ENCODE measurements at places on chromosomes 5 and 9.

- DNase-seq = no peak
Observed at GRCh38 chr5:115194676-115195075, 25.0 kb upstream of the TRIM36 start.

DNA sequence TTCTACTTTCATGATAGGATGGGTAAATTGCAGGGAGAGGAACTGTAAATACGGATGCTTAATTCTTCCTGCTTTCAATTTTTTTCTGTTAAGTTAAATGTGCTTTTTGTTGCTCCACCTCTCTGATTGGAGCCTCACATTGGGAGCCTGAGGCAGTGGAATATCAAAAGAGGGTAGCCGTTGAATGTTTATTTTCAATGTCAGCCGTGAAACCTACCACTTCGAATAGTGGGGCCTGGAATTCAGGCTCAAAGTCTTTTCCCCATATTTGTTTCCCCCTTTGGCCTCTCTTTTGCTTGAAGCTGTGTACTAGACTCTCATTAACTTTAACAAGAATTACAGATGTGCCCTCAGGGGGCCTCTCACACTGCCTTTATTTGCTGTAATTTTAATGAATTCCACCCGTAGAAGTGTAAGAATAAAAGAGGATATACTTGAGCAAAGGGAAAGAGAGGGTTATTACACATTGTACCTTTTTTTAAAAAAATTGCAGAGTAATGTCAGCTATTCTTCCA, 29.0 kb downstream of the PSAT1 start:
- DNase-seq = no peak

DNA sequence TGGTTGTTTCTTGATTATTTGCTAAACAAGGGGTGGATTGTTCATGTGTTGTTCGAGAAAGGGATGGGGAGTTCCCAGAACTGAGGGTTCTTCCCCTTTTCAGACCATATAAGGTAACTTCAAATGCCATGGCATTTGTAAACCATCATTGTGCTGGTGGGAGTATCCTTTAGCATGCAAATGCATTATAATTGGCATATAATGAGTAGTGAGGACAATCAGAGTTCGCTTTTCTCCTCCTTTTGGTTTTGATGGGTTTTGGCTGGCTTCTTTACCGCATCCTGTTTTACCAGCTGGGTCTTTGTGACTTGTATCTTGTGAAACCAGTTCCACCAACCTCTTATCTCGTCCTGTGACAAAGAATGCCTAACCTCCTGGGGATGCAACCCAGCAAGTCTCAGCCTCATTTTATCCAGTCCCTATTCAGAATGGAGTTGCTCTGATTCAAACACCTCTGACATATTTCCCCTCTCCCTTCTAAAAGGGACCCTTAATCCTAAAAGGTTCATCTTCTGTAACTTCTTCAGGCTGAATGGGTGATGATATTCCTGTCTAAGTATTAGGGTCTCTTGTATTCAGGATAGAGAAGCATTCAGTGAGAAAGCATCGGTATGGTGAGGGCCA, 8.7 kb upstream of the FBN2 start:
- DNase-seq = no peak

- no peak for DNase-seq
Observed at GRCh38 chr5:56705217-56705616, 110.1 kb upstream of the MAP3K1 start.

DNA sequence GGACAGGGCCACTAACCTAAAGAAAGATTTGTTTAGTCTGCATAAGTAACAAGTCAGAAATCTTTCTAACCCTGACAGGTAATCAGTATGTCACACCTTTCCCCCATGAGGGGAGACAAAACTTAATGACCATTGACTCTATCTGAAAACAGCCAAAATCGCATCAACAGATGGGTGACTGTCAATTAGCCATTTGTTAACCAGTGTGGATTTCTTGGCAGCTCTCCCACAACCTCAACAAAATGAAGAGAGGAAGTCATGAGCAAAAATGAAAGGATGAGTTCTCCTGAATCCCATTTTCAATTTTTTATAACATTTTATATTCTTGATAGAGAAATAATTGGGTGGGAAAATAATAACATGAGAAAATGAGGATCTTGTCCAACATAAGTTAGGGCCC, 84.6 kb upstream of the SNX2 start:
- no peak for DNase-seq

DNA sequence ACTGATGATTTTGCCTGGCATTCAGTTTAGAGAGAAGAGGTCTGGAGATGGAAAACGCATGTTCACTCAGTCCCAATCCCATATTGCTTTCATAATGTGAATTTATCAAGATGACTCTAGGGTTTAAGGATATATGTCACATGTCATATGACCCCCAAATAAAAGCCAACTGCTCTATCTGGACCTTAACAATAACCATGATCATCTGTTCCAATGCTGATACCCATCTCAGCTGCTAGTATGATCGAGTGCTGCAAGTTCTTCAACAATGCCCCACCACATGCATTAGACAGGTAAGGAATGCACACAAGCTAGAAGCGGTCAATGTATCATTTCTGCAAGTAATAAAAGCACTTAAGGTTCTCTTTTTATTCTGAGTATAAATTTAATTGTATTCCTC, 91.8 kb downstream of the OXCT1 start:
- no peak for DNase-seq

- DNase-seq = no peak
Observed at GRCh38 chr9:86368871-86369521, 14.8 kb upstream of the TUT7 start.

DNA sequence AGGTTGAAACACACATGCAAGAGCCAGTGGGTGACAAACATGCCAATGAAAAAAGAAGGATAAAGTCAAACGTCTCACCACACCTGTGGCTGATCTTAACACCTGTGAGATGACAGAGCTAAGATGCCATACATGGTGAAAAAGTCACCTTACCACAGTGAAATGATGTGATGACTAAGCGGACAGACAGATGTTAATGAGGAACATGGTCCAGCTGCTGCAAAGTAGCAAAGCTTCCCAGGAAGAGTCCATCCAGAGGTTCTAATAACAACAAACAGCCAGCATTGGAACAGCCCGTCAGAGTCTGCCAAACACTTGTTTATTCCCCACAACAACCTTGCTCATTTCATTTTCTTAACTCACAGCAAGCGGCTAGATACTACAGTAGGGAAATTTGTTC, 1.9 kb downstream of the KIAA1191 start:
- no peak for DNase-seq

- DNase-seq = no peak
Observed at GRCh38 chr5:107794741-107795140, 124.0 kb upstream of the EFNA5 start.

DNA sequence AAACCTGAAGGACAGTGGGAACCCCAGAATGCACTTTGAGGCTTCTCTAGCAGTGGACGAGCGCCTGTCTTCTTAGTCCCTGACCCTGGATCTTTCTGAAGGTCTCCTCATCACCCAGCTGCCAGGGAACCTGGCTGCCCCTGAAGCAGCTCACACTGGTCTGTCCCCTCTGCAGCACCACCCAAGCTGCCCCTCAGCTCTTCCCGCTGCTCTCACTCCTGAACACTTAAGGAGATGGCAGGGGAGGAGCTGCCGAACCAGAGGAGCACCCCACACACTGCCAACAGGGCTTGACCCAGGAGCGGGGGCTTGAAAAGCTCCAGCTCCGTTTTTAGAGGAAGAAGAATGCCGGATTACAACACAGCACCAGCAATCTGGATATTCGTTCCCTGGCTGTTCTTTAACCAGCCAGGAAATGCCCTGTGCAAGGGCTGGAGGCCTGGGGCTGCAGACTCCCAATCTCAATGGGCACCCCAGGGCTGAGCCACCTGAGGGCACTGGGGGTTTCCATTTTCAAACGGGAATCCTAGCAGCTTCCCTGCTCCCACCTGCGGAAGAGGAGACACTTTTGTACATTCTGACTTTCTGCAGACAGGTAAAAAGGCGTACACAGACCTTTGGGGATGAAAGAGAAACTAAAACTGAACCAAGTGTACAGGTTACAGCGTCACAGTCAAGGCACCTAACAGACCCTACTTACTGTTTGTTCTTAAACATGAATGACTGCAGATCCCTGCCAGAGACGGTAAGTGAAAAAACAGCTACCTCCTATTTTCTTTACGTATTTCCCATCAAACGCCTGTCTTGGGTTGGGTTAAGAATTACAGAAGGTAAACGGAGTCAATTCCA, 36.3 kb downstream of the GOLM1 start:
- DNase-seq = no peak

DNA sequence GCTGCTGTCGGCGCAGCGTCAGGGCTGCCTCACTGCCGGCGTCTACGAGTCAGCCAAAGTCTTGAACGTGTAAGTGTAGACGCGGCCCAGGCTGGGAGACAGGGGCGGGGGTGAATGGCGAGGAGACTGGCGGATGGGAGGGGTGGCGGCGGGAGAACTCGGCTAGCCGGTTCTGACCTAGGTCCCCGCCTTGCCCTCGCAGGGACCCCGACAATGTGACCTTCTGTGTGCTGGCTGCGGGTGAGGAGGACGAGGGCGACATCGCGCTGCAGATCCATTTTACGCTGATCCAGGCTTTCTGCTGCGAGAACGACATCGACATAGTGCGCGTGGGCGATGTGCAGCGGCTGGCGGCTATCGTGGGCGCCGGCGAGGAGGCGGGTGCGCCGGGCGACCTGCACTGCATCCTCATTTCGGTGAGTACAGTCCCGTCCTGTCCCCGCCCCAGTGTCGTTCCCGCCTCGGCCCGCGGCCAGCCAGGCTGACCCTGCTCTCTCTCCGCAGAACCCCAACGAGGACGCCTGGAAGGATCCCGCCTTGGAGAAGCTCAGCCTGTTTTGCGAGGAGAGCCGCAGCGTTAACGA, 745 bp downstream of the GADD45G start:
- DNase-seq = no peak

- DNase-seq = no peak
Observed at GRCh38 chr9:115240676-115241075, 122.7 kb upstream of the TNC start.

- DNase-seq = peak; percentile 84
Observed at GRCh38 chr5:180825768-180826525, 23.3 kb upstream of the MGAT1 start.

GRCh38 chr5:110371725-110372041, 354.8 kb downstream of the TMEM232 start:
- no peak for DNase-seq

- no peak for DNase-seq
Observed at GRCh38 chr9:133873461-133873891, 118.6 kb downstream of the VAV2 start.

GRCh38 chr9:120365386-120365785, 214.6 kb downstream of the CDK5RAP2 start:
- no peak for DNase-seq

GRCh38 chr5:75668977-75669689, 48.1 kb downstream of the POC5 start:
- no peak for DNase-seq

DNA sequence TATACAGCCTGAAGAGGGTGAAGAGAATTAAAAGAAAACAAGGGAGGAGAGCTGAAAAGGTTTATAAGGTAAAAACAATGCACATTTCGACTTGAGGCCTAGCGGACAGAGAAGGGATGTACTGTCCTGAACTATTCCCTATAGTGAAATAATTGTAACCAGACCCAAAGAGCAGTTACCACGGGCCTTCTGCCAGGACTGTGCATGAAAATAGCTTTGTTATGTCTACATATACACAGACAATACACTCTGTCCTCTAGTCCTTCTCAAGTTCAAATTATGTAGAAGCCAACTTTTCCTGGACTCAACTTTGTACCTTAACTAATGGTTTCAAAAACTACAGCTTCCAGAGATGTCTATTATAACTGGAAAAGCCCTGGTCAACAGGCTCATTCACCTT, 223.7 kb downstream of the PCSK5 start:
- DNase-seq = no peak

DNA sequence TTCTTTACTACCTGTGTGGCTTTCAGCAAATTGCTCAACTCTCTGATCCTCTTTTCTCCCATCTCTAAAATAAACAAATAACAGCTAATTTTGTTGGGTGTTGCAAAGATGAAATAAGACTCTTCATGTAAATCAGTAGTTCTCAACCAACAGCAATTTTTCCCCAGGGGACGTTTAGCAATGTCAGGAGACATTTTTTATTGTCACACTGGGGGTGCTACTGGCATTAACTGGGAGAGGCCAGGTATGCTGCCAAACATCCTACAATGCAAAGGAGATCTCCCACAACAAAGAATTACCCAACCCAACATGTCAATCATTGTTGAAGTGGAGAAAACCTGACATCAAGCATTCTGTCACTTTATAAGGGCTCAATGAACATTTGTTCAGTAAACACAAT, 19.7 kb downstream of the ADRA1B start:
- no peak for DNase-seq

DNA sequence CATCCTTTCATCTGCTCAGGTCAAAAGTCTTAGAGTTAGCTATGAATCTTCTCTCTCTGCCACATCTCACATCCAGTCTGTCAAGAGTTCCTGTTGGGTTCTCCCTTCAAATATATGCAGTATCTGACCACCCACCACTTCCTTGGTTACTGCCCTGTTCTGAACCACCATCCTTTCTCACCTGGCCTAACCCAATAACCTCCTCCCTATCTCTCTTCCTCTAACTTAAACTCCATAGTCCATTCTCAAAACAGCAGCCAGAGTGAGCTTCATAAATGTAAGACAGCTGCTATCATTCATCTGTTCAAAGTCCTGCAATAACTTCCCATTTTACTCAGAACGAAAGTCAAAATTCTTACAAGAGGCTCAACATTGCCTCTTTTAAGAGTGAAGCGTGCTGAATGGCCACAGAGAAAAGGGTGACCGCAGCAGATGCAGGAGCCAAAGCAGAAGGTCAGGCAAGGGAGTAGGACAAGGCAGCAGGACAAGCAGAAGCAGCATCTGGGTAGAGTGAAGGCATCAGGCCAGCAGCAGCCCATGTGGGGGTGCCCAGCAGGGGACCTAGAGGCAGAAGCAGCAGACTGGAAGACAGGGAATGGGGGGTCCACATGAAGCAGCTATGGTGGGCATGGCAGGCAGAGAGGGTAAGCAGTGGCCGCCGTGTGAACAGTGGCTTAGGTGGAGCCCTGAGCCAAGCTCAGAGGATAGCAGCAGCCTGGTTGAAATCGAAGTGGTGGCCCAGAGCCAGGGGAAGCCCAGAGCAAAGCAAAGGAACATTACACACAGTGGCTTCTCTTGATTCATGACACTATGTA, 39.3 kb upstream of the CDC42SE2 start:
- no peak for DNase-seq

DNA sequence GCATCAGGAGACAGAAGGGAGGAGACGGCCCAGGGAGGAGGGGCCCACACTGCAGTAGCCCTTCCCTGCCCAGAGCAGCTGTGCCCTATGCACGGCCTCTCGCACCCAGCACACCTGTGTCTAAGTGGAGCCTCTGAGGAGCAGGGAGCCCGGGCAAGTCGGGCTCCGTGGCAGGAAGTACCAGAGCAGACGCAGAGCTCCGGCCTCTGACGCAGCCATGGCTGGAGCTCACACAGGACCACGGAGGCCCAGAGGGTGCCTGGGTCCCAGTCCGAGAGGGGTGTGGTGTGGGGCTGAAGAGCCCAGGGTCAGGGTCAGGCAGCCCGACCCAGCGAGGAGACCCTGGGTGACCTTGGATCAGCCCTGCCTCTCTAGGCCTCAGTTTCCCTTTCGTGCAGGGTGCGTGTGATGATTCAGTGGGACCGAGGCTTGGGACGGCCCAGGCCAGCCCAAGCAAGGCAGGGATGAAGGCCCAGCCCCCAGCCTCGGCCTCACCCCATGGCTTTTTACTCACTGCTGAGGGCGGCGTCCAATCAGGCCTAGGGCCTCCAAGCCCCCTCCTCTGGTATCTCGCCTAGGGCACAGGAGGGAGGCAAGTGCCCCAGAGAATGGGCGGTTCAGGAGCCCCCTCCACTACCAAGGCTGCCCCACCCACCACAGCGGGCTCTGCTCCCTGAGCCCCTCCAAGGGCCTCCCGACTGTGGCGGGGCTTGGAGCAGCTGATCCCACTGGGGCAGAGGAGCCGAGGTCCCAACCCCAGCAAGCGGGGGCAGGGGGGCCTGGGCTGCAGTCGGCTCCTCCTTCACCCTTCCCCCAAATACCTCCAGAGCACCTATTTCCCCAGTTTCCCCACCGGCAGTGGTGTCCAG, 4.3 kb upstream of the AGPAT2 start:
- DNase-seq = no peak

Measured in Panc1 (cell line).